ENCODE measurements at places on chromosomes 12 and 14. TPM values are rescaled to one million over a fixed set of nuclear protein-coding genes. Genes with fewer than 3 reads are reported as not detected.

DNA sequence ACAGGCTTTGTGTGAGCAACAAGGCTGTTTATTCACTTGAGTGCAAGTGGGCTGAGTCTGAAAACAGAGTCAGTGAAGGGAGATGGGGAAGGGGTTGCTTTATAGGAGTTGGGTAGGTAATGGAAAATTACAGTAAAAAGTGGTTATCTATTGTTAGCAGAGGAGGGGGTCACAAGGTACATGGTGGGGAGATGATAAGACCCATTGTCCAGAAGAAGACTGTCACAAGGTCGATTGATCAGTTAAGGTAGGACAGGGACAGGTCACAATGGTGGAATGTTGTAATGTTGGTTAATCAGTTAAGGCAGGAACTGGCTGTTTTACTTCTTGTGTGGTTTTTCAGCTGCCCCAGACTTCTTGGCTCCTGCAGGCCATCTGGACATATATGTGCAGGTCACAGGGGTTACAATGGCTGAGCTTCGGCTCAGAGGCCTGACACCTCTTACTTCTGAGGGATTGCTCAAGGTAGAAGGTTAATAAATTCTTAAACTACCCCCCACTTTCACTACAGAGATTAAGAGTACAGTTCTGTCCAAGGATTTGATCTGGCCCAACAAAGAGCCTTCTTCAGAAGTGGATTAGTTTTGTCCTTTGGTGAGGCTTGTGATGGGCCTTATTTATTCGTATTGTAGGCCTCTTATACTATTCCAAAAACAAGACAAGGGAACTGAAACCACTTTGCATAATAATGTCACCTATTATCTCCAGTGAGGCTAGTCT, 13.8 kb upstream of the DHRS4 start:
- no peak for DNase-seq

Gene FRMD6
- 228 TPM for total RNA-seq

GRCh38 chr12:2212971-2213869, 160.4 kb downstream of the CACNA1C start:
- DNase-seq: no peak

Gene FAM90A1
- not detected for total RNA-seq

Gene SAMD15
- 0.88 TPM for total RNA-seq

Gene APOF
- not detected for total RNA-seq
